ENCODE measurements at places on chromosomes 12 and 14.

DNA sequence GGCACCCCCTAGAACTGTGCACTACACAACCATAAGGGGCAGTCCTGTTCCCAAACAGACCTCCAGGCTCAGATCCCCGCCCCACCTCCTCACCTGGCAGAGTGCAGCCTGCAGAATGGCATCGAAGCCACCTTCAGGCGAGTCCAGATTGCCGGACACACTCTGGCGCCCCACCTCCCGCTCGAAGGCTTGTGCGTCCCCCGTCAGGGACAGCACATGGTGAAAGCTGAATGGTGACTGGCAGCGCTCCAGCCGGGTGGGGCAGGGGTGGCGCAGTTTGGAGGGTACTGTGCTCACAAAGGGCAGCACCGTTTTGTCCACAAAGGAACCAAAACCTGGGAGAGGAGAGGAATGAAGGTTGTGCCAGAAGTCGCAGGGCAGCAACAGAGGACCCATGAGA, 10.6 kb downstream of the ITGB7 start:
- DNase-seq, result no peak

- no peak for DNase-seq
These were observed 86.6 kb downstream of the PPP1R12A start for GRCh38 chr12:79848339-79848738.

DNA sequence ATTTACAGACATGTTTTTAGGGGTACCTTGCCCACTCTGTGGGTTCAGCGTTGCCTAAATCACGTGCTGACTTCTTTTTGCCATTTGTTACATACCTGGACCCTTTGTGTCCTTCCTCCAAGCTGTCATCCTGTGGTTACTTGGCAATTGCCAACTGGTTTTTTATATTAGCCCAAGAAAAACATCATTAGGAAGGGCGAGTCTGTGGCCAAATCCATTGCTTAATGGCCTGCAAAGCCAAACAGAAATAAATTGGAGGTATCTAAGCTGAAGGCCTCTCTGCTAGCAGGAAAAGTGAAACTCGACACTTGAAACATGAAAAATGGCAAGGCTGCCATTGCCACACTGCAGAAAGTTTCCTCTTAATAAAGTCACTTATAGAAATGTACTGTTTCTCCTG, 190.4 kb downstream of the NUAK1 start:
- no peak for DNase-seq

- DNase-seq, result no peak
These were observed 145.9 kb downstream of the SOX5 start for GRCh38 chr12:23803540-23803939.

GRCh38 chr12:108117163-108117849, 11.8 kb upstream of the WSCD2 start:
- no peak for DNase-seq

- no peak for DNase-seq
These were observed 20.8 kb downstream of the SIVA1 start for GRCh38 chr14:104773505-104774452.

- no peak for DNase-seq
These were observed 58.8 kb upstream of the FLRT2 start for GRCh38 chr14:85471156-85471555.

GRCh38 chr14:61041704-61042103, 60.7 kb downstream of the SLC38A6 start:
- no peak for DNase-seq

DNA sequence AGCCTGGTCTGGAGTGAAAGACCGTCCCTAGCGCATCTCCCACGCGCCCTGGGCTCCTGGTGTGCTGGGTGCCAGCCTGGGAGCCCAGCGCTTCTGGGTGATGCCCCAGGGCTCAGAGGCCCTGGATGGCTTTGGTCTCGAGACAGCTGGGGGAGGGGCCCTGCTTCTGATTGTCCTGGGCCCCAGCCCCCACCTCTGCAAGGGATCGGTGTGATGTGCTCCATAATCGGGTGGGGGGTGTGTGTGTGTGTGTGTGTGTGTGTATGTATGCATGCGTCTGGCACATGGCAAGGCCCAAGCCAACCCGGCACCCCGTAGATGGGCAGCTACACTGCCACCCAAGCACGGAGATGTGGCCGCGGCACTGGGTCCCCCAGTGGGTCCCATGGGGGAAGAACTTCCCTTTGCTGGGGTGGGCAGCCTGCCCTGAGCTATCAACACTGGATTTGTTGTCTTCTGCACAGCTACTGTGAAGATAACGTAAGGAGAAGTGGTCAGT, 3.1 kb downstream of the ZBTB42 start:
- no peak for DNase-seq

- no peak for DNase-seq
These were observed 215.0 kb downstream of the KIF26A start for GRCh38 chr14:104353221-104353920.

Measured in OCI-LY7 (cell line).